CD4-positive, alpha-beta memory T cell (primary cell): ENCODE measurements at places on chromosomes 2 and 18. TPM values are rescaled to one million over a fixed set of nuclear protein-coding genes. Genes with fewer than 3 reads are reported as not detected.

SPATA3 gene
- polyA plus RNA-seq: not detected

EIPR1 gene
- polyA plus RNA-seq: 31.9 TPM

SCN7A gene
- not detected for polyA plus RNA-seq

C2orf66 gene
- not detected for polyA plus RNA-seq

DNA sequence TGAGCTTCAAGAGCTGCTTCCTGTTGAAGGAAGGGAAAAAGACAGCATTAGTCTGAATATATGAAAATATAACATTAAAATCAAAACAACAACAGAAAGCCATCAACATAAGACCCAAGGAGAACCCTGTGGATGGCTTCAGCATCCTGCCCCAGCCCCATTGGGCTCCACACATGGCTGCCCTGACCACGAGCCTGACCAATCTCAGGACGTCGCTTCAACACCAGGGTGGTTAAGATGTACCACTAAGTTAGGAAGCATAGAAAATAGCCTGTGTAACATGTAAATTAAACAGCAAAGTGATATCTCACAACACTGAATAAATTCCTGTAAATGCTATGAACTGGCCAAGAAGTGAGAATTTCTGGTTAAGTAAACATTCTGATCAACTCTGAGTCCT is 77.2 kb upstream of the CD226 start:
- DNase-seq: no peak

DNA sequence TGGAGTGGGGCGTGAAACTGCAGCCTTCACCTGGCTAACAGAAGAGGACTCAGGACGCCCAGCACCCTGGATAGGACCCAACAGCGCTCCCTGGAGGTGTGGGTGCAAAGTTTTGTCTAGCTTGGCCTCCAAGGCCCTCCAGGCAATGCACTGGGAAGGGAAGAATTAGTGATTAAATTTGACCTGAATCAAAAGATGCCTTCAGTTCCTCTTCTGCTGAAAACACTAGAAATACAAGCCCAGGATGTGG is 779 bp upstream of the TRIB2 start:
- peak; percentile 81 for DNase-seq

DNA sequence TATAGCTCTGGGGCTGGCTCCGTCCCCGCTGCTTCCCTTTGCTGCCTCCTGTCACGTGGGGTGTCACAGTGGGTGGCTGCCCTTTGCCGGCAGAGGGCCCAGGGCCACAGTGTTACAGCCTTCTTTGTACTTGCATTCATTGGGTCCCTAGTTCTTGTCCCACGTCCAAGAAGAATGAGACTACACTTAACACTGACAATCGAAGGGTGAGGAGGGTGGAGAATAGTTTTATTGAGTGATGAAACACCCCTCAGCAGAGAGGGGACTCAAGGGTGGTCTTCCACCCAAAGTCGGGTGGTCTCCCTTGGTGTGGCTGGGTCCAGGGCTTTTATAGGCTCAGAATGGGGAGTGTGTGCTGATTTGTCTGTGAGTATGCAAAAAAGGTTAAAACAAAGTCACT is 1.9 kb downstream of the ATG4B start:
- DNase-seq: no peak
